ENCODE measurements at places on chromosomes 3 and 15. TPM values are rescaled to one million over a fixed set of nuclear protein-coding genes. Genes with fewer than 3 reads are reported as not detected.

DNA sequence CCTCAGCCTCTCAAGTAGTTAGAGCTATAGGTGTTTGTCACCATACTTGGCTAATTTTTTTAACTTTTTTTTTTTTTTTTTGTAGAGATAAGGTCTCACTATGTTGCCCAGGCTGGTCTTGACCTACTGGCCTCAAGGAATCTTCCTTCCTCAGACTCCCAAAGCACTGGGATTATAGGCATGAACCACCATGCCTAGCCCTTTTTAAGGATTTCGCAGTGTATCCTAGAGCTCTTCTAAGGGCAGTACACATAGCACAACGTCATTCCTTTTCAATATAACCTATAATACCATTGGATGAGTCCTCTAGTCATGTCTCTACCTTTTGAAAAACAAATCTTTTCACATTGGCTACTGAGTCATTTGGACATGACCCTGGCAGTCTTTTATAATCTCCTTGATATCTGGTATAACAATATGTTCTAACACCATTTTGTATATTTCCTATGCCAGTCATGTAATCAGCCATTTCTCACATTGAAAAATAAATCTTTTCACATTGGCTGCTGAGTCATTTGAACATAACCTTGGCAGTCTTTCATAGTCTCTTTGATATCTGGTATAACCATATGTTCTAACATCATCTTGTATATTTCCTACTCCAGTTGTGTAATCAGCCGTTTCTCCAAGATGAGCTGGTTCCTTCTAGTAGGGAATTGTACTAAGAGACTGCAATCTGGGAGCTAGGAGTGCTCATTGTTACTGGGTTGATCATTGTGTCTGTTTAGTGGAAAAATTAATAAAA, 944.7 kb downstream of the MCTP2 start:
- no peaks in the 10 kb centered on the region for H3K36me3 ChIP-seq
- no peaks in the 10 kb centered on the region for H3K27me3 ChIP-seq
- H3K4me3 ChIP-seq, result no peak overlapping the region

DNA sequence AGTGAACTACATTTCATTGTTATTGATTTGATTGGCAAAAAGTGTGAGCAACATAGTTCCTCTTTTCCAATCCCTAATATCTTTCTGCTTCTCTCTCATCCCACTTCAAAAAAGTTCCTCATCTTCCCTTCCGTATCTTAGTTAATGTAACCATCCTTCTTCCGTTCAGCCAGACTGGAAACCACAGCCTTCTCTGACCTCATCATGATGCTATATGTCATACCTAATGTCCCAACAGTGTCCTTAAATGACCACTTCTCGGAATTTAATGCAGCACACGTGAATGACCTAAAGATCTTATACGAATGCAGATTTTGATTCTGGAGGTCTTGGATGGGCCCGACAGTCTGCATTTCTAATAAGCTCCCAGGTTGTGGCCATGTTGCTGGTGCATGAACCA, 320.3 kb upstream of the SATB1 start:
- H3K27me3 ChIP-seq, result no peaks in the 10 kb centered on the region
- H3K4me1 ChIP-seq, result no peaks in the 10 kb centered on the region
- DNase-seq, result no peak
- no peak overlapping the region for H3K4me3 ChIP-seq
- H3K36me3 ChIP-seq, result no peaks in the 10 kb centered on the region
- no peak overlapping the region for H3K27ac ChIP-seq

GRCh38 chr3:55903680-55904079, 416.6 kb upstream of the WNT5A start:
- no peaks in the 10 kb centered on the region for H3K4me1 ChIP-seq
- no peak overlapping the region for H3K4me3 ChIP-seq
- no peak overlapping the region for H3K27ac ChIP-seq
- no peaks in the 10 kb centered on the region for H3K27me3 ChIP-seq
- no peaks in the 10 kb centered on the region for H3K36me3 ChIP-seq

FBXL22 gene
- total RNA-seq, result 2.1 TPM

AGBL1 gene
- total RNA-seq, result 0.24 TPM

- no peak overlapping the region for H3K27ac ChIP-seq
- H3K27me3 ChIP-seq, result no peaks in the 10 kb centered on the region
- no peaks in the 10 kb centered on the region for H3K36me3 ChIP-seq
Observed at GRCh38 chr15:100919481-100920405, 586 bp downstream of the LRRK1 start.

DNA sequence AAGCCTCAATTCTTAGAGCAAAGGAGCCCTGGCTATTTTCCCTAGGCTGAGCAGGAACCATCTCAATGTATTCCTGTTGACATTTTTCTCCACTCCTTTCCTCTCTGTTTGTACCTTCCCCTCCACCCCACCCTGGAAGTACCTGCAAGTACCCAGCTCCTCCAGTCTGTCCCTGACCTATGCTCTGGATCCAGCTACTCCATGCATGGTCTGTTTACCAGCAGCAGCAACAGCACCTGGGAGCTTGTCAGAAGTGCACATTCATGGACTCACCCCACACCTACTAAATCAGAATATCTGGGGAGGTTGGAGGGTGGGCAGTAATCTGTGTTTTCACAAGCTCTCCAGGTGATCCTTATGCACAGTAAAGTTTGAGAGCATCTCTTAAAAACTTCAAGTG, 240.7 kb upstream of the UMPS start:
- H3K4me3 ChIP-seq, result no peak overlapping the region
- DNase-seq, result peak; percentile 31
- H3K4me1 ChIP-seq, result no peaks in the 10 kb centered on the region
- H3K36me3 ChIP-seq, result no peaks in the 10 kb centered on the region
- H3K27ac ChIP-seq, result no peak overlapping the region
- no peaks in the 10 kb centered on the region for H3K27me3 ChIP-seq

CCK gene
- total RNA-seq, result not detected

ZNF620 gene
- 4.0 TPM for total RNA-seq

DNA sequence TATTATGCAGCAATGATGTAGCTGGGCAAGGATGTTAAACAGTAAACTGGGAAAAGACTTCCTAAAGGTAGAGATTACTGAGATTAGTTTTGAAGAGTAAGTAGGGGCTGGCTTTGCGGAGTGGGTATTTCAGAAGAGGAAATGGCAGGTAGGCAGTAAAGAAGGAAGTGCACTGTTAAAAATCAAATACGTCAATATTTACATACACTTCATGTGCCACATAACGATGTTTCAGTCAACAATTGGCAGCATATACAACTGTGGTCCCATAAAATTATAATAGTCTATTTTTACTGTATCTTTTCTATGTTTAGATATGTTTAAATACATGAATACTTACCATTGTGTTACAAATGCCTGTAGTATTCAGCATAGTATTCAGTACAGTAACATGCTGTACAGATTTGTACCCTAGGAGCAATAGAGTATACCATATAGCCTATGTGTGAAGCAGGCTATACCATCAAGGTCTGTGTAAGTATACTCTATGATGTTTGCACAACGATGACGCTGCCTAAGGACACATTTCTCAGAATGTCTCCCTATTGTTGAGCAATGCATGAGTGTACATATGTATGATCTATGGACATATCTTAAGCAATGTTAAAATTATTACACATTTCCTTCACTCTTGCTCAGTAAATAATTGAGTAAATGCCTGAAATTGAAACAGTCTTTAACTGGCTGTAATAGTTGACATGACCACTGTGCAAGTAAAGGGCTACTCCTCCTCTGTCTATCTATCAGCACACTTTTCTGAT, 196.7 kb downstream of the ISL2 start:
- no peaks in the 10 kb centered on the region for H3K36me3 ChIP-seq
- H3K4me3 ChIP-seq, result no peak overlapping the region
- DNase-seq, result peak; percentile 38
- no peaks in the 10 kb centered on the region for H3K27me3 ChIP-seq

C15orf61 gene
- total RNA-seq, result 5.4 TPM

- peaks cover 8% of the 10 kb centered on the region for H3K4me1 ChIP-seq
- H3K36me3 ChIP-seq, result no peaks in the 10 kb centered on the region
- no peaks in the 10 kb centered on the region for H3K27me3 ChIP-seq
- H3K27ac ChIP-seq, result peak overlapping the region; percentile 74
- H3K4me3 ChIP-seq, result no peak overlapping the region
Observed at GRCh38 chr3:100042166-100042981, 71.9 kb downstream of the FILIP1L start.

DNA sequence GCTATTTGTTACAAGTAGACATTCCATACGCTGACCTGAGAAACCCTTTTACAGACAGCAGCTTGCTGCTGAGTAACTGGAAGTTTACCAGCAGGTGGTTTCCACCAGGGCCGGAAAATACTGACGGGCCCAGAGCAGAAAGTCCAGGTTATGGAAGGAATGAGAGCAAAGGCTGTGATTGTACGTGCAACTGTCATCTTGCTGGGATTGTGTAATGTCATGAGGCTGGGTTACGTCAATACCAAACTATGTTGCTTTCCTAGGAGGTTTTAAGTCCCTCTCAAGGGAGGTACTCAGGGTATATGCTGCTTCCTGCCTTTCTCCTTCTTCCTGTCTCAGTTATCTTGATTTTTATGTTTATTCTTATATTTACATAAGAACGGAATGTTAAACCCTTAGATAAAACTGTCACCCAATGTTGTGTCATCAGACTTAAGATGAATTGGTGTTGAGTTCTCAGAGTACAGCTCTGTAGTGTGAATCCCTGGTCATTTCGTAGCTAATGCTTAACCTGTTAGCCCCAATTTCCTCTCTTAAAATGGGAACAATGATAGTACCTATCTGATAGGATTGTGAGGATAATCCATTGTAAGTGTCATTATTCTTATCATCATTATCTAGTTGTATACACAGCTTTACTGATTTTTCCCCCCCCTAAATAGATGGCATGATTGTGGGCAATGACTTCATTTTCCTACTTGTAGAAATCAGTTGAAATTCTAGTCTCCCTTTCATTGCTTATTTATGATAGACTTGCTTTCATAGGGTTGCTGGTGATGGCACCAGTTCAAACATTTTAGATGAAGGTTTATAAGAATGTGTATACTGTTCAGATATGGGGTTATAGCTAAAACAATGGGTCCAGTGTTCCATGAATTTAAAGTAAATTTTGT, 101.4 kb downstream of the FNDC3B start:
- H3K27me3 ChIP-seq, result no peaks in the 10 kb centered on the region
- H3K4me3 ChIP-seq, result no peak overlapping the region
- no peaks in the 10 kb centered on the region for H3K36me3 ChIP-seq
- DNase-seq, result peak; percentile 75
- H3K4me1 ChIP-seq, result peaks cover 17% of the 10 kb centered on the region

IL5RA gene
- total RNA-seq, result 0.21 TPM

DNA sequence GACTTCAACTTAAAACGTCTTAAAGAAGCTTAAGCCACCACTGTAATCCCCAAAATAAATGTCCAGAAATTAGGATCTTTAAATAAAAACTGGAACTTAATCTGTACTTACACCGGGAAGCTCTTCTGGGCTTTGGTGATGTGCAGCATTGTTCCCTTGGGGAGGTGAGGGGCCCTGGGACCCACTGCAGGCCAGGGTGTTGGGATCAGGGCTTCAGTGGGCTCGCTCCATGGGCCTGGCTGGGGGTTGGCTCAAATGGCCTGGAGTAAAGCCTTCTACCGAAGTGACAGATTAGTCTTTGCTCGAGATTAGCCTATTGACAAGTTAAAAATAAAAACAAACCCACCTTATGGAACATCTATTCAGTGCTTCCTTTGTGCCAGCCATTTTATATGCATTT, 6.1 kb upstream of the RNU6-1 start:
- H3K4me3 ChIP-seq, result no peak overlapping the region
- H3K36me3 ChIP-seq, result no peaks in the 10 kb centered on the region
- H3K27ac ChIP-seq, result no peak overlapping the region
- no peaks in the 10 kb centered on the region for H3K4me1 ChIP-seq
- H3K27me3 ChIP-seq, result no peaks in the 10 kb centered on the region

DNA sequence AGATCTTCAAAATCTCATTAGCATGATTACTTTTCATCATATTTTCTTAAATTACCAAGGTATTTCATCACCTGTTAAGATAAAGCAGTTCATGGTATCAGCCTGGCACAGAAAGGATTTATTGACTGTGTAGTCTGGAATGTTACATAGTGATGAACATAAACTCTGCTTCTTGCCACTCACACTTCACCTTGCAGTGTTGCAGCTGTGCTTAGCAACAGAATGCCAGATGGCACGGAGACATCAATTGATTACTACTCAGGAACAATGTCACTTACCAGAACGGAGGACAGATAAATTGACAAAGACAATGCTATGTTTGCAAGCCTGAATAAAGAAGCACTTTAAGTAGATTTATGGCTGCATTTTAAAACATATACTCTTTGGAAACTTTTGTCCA, 15.0 kb upstream of the BCHE start:
- H3K4me1 ChIP-seq, result no peaks in the 10 kb centered on the region
- no peak for DNase-seq
- no peak overlapping the region for H3K27ac ChIP-seq
- H3K27me3 ChIP-seq, result no peaks in the 10 kb centered on the region
- no peaks in the 10 kb centered on the region for H3K36me3 ChIP-seq

- H3K27me3 ChIP-seq, result no peaks in the 10 kb centered on the region
- no peaks in the 10 kb centered on the region for H3K36me3 ChIP-seq
- no peak overlapping the region for H3K27ac ChIP-seq
- no peak overlapping the region for H3K4me3 ChIP-seq
- no peaks in the 10 kb centered on the region for H3K4me1 ChIP-seq
Observed at GRCh38 chr15:46714950-46715349, 1002.4 kb upstream of the SEMA6D start.

OSBPL10 gene
- total RNA-seq, result 20.0 TPM

DNA sequence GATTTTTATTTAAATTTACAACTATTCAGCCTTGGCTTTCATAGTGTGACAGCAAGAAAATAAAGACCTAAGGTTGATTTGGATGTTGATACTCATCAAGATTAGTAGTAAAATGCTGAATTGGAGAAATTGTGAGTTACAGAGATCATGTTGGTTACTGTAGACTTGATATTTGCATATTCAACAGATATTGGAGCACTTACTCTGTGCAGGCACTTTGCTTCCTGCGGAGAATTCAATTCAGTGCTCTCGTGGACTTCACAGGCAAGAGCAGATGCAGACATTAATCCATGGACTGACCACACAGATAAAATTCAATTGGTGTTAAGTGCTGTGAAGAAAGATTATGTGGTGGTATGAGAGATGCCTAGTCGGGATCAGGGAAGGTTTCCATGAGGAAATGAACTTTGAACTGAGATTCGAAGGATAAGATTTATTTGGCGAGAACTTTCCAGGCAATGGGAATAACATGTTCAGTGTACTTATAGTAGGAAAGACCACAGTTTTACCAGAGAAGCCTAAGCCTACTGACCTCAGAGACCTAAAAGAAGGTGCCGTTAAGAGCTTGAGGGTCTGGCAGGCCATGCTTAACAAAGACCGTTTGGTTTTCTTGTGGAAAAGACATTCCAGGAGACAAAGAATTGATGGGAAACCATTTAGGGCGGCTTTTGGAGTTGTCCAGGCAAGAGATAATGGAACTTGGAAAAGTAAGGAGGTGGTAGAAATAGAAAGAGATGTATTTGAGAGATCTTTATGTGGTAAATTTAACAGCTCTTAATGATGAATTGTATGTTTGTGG, 4.3 kb downstream of the SELENOT start:
- H3K36me3 ChIP-seq, result no peaks in the 10 kb centered on the region
- H3K4me3 ChIP-seq, result no peak overlapping the region
- DNase-seq, result no peak
- H3K4me1 ChIP-seq, result peaks cover 18% of the 10 kb centered on the region
- H3K27ac ChIP-seq, result no peak overlapping the region
- H3K27me3 ChIP-seq, result no peaks in the 10 kb centered on the region

SEMA5B gene
- 0.40 TPM for total RNA-seq

All from colonic mucosa (tissue), 4 donors.